ENCODE measurements at places on chromosomes 13 and 19.
A peak's percentile ranks its signal among the peaks of the same experiment; 100 is the strongest.

- no peak for DNase-seq
These were observed 1.0 kb downstream of the CDC16 start for GRCh38 chr13:114235697-114236096.

DNA sequence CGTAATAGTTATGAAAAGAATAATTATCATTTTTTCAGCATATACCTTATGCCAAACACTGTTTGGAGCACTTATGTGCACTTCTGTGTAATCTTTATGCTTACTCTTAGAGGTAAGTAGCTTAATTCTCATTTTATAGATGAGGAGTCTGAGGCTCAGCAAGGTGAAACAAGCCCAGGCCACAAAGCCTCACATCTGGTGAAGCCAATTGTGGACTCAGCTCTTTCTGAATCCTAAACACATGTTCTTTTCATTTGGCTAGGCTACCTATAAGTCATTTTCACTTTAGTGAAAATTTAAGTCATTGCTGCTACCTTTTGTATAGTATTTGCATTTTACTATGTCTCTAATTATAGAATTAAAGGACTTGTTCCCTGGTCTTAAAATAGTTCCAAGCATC is 84.0 kb downstream of the CYSLTR2 start:
- no peak for DNase-seq

DNA sequence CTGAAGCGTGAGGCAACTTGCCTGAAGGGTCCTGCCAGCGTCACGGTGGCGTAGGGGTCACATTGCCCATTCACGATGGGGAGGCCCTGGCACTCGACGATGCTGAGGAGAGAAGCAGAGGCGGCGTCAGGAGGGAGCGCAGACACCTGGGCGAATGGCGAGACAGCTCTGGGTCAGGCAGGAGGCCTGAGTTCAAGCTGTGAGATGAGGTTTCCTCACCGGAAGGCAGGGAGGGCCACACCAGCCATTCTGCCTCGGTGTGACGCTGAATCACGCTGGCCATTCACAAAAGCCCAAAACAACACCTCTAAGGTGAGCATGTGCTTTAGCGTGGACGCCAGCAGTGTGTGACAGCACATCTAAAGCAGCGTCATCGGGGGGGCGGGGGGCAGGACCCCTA is 54.0 kb upstream of the C13orf46 start:
- no peak for DNase-seq

GRCh38 chr13:92716749-92717148 is 509.9 kb upstream of the GPC6 start:
- DNase-seq = peak; percentile 2

DNA sequence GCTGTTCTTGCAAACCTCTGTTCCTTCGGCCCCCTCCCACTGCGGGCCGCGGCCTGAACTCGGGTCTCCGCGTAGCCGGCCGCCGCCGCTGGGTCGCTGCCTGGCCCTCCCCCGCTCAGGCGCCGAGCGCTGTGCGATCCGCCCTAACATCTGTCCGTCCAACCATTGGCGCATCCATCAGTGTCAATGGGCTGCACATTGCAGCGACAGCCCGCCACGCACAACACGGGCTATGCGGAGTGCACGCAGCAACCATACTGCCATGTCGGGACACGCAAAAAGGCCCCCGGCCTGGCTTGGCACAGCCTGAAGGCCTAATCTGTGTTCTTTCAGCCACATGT is 2.6 kb upstream of the TSHZ3 start:
- no peak for DNase-seq

DNA sequence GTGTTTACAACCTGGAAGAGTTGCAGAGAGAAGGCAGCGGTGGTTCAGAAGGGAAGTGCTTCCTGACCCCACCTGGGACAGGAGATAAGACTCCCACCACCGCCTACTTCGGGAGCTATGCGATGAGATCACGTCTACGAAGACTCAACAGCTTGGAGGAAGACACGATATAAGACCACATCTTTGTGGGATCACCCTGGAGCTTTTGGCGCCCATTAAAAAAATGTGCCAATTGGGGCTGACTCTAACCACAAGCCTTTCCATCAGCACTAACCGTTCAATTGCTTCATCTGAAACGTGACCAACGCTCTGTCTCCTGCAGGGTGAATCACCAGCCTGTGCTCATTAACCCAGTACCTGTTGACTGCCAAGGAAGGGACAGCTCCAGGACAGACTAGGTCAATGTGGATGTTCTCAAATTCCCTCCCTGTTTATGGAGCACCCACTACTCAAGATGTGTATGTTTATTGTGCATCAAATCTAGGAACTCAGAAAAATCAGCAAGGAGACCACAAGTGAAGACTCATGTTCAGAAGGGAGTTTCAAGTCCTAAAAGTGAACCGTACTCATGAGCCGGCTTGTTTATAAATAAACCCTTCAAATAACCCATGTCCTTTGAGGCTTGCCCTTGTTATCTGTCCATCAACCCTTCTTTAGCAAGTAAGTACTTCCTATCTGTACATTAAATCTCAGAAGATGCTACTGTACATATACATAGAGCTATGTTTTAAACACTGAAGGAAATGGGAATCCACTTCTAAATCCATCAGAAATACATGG is 67.5 kb downstream of the LATS2 start:
- peak; percentile 71 for DNase-seq

DNA sequence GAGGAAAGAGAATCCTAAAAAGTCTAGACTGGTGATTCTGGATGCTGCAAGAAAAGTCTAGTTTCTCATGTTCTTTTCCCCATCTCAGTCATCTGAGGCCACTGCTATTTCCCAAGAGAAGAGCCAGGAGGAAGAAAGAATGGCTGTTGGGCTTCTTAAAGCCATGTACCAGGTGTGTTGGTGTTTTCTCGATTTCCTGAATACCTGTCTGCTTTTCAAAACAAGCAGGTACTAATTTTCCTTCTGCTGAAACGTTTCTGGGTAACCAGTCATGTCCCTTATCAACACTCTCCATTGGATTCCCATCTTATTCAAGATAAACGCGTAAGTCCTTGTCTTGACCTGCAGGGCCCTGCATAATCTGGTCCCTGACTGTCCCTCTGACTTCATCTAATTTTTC is 1.1 kb downstream of the ZNF570 start:
- DNase-seq = no peak

DNA sequence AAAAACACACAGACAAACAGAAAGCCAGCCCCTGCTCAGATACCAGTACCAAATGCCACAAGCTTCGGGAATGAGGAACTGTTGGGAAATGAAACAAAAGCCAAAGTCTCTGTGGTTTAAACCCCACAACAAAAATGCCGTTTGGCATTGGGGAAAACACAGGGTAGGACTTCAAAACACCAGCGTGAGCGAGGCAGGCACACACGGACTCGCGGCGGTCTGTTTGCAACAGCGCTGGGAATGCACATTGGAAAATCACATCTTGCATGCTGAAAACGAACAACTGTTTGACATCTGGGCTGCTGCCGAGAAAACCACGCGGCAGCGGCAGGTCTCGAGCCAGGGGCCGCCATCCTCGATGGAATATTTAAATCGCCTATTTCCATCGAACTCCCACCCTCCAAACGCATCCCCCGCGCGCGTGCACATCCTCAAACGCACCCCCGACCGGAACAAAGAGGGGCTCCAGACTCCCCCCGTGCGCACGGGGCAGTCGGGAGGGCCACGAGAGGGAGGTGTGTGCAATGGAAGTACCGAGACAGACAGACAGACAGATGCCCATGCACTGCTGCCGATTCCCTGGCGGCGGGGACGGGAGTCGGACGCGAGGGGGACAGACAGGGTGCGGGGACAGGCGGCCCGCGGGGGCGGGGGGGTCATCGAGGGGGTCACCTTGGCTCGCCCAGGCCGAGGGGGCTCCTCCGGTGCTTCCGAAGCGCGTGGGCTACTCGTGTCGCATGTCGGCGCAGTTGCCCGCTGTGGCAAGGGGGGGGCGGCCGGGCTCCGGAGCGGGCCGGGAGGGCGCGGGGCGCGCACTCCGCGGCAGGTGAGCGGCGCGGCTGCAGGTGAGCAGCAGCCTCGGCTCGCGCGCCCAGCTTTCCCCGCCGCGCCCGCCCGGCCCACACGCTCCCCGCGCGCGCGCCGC is at the start of gene GPR12:
Gene GPR12, minus strand, starts transcription at position 880 of the 925 bp plus-strand sequence. CDS start 959 bp downstream, outside the sequence.
- no peak for DNase-seq

GRCh38 chr13:105282406-105283285 is 1252.8 kb downstream of the EFNB2 start:
- no peak for DNase-seq

GRCh38 chr19:55576746-55577145 is 3.9 kb downstream of the ZNF579 start:
- DNase-seq = no peak

GRCh38 chr19:4985551-4985991 is 16.7 kb downstream of the KDM4B start:
- DNase-seq = no peak

DNA sequence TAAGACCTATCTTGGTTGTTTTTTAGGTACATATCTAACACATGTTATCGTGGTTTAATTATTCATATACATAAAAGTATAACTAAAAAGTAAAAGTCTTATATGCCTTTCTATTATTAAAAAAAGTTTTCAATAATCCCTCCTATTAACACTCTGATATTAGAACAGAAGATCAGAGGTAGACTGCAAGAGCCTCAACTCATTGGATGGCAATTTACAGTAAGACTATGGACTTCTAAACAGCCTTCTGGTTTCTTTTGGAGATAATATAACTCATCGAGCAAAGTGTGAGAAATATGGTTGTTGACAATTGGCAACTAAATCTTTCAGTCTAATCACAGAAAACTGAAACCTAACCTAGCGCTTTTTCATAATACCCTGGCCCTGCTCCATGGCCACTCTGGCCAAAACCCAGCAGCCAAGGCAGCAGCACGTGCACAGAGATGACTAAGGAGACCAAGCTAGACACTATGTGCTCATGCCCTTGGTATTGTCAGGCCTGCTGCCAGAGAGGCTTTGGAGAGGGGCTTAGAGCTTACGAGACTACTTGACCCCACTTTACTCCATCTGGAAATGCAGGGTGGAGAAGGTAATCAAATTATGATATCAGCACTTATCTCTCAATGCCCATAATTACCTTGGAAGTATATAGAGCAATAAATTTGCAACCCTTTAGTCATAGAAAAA is 40.6 kb upstream of the EEF1AKMT1 start:
- DNase-seq = peak; percentile 88
